ENCODE measurements at places on chromosomes 16 and 17. TPM values are rescaled to one million over a fixed set of nuclear protein-coding genes. Genes with fewer than 3 reads are reported as not detected.

FOXJ1 gene
- total RNA-seq = 0.39 TPM

LDHD gene
- 0.12 TPM for total RNA-seq

SOST gene
- total RNA-seq = not detected

KRTAP4-4 gene
- total RNA-seq = not detected

ZC3H7A gene
- total RNA-seq = 62.1 TPM

ABAT gene
- total RNA-seq = 2.4 TPM

SPATA22 gene
- total RNA-seq = not detected

TMC5 gene
- not detected for total RNA-seq

CLDN9 gene
- total RNA-seq = not detected

SLC5A10 gene
- total RNA-seq = not detected

ICAM2 gene
- 1,319 TPM for total RNA-seq

SLC9A5 gene
- 2.3 TPM for total RNA-seq

MT4 gene
- not detected for total RNA-seq

TOM1L1 gene
- 5.0 TPM for total RNA-seq

CCL14 gene
- total RNA-seq = 11.2 TPM

CD300E gene
- not detected for total RNA-seq

FLII gene
- total RNA-seq = 358 TPM

MT1X gene
- total RNA-seq = 2.2 TPM

TVP23A gene
- not detected for total RNA-seq

CCDC40 gene
- total RNA-seq = 4.9 TPM

SCNN1G gene
- total RNA-seq = not detected

NOD2 gene
- 0.23 TPM for total RNA-seq

MED1 gene
- total RNA-seq = 27.9 TPM

SOCS7 gene
- total RNA-seq = 4.7 TPM

GRAPL gene
- 58.6 TPM for total RNA-seq

Data from glomerular endothelial cell (primary cell).